ENCODE measurements at places on chromosomes 7 and 10. TPM values are rescaled to one million over a fixed set of nuclear protein-coding genes. Genes with fewer than 3 reads are reported as not detected.

The NPFFR1 gene
- total RNA-seq = 1.1 TPM

The SFMBT2 gene
- total RNA-seq = 16.1 TPM

The RPEL1 gene
- total RNA-seq = not detected

The OR13A1 gene
- total RNA-seq = not detected

The TBXAS1 gene
- 65.4 TPM for total RNA-seq

The MYO1G gene
- total RNA-seq = 21.0 TPM

The CUEDC2 gene
- 44.8 TPM for total RNA-seq

The GHRHR gene
- not detected for total RNA-seq

The MGAM2 gene
- 0.61 TPM for total RNA-seq

The AGAP9 gene
- 6.0 TPM for total RNA-seq

The OR2A2 gene
- total RNA-seq = not detected

The SLK gene
- 46.7 TPM for total RNA-seq

The TTYH3 gene
- total RNA-seq = 48.8 TPM

The SLC18A2 gene
- 5.2 TPM for total RNA-seq

The WEE2 gene
- total RNA-seq = not detected

The SP4 gene
- total RNA-seq = 8.2 TPM

The KLF14 gene
- total RNA-seq = not detected

The RBM20 gene
- total RNA-seq = 0.41 TPM

Measured in upper lobe of right lung (tissue), 1 donor.